Activated effector memory CD4-positive, alpha-beta T cell treated with Interleukin-2 at 50 U/mL for 16 hours (primary cell): ENCODE measurements at places on chromosomes 7 and 10.

DNA sequence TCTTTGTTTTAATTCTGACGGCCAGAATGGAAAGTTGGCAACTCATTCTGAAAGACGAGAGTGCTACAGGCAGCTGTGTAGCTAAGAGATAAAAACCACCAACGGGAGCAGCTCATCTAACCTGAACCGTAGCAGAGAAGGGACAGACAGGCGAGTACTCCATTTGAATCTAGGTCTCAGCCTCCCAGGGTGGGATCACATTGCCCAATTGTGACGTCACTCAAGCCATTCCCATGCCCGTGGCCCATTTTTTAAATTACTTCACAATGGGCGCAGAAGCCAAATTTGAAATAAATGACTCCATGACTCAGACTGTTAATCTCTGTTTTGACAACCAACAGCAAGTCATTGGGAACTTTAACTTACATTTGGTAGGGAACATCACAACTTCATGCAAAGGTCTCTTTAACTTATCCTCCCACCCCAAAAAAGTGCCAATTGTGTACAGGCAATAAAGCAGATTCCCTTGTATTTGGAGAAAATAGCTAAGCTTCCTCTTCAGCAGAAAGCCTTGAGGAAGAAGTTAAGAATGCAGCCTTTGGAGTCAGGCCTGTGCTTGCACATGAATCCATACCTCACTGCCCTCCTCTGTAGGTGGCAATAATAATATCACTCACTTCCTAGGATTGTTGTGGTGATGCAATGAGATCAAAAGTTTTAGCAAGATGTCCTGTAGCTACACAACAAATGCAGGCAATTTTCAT is 93.2 kb upstream of the KIF5B start:
- DNase-seq, result no peak

DNA sequence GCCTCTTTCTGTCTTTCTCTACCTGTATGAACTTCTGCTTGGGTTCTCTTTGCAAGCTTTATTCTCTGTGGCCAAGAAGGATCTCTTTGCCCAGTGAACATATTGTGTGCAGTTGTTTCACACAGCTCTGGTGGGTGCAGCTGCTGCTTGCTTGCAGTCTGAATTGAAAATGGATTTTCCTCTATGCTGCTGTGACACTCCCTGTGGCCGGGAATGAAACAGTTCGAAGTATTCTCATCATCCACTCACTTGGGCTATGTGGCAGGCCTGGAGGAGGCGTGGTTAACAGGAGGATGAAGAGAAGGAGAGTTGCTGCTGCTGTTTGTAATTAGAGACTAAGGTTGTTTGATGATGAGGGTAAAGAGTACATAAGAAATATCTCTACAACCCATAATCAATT is 28.4 kb upstream of the ITGA8 start:
- no peak for DNase-seq

GRCh38 chr7:47407136-47407535 is 174.8 kb downstream of the TNS3 start:
- no peak for DNase-seq

GRCh38 chr10:75717126-75717916 is 285.9 kb downstream of the LRMDA start:
- no peak for DNase-seq

DNA sequence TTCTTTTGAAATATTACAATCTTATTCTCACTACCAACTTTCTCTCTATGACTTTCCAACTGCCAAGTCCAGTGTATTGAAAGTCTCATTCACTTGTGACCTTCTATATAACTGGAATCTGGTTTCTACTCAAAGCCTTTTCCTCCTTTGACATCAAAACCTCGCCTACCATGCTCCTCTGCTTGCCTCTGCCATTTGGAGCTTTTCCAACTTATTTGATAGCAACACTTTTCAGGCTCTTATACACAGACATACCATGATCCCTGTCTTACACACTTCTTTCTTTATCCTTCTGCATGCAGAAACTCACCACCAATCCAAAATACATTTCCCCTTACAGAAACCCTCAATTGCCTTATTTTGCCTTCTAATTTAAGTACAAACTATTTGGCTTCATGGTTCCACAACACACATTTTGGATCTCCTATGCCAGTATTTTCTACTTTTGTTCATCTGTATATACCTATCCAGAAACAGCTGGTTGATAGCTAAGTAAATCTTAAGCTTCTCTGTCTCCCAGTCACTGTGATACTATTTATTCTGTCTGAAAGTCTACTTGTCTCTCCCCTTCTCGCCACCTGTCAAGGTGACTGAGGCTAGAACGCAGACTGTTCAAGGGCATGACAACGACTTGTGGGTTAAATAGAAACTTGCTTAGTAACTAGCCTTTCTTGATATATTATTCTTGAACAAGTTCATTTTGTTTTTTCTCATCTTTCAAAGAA is 22.4 kb downstream of the GNG11 start:
- DNase-seq, result no peak

DNA sequence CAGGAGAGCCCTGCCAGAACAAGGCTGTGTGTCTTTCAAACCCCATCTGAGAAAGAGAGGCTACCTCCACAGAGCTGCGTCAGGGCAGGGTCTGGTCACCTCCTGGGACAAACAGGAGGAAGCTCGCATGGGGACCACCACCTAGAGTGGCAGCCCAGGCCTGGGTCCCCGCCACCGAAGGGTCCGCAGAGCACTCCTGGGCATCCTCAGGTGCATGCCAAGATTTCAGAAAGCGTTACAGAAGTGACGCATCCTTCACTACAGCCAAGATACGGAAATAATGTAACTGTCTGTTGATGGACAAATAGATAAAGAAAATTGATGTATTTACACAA is 42.6 kb downstream of the GSDME start:
- DNase-seq, result no peak

- DNase-seq, result no peak
These were observed 88.3 kb upstream of the PDGFA start for GRCh38 chr7:607938-608337.

DNA sequence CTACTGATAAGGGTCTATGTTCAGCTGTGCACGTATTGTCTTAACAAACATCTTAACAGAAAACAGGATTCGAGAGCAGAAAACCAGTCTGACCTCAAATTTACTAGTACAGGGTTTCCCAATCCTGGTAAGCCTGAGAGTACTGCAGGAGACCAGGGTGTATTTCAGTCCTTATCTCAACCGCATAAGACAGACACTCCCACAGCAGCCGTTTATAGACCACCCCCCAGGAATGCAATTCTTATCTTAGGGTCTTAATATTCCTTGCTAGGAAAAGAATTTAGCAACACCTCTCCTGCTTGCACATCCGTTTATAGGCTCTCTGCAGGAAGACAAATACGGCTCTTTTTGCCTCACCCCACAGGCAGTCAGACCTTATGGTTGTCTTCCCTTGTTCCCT is 277.3 kb downstream of the SDK1 start:
- DNase-seq, result no peak

GRCh38 chr7:39016609-39017008 is 38.9 kb downstream of the POU6F2 start:
- no peak for DNase-seq

DNA sequence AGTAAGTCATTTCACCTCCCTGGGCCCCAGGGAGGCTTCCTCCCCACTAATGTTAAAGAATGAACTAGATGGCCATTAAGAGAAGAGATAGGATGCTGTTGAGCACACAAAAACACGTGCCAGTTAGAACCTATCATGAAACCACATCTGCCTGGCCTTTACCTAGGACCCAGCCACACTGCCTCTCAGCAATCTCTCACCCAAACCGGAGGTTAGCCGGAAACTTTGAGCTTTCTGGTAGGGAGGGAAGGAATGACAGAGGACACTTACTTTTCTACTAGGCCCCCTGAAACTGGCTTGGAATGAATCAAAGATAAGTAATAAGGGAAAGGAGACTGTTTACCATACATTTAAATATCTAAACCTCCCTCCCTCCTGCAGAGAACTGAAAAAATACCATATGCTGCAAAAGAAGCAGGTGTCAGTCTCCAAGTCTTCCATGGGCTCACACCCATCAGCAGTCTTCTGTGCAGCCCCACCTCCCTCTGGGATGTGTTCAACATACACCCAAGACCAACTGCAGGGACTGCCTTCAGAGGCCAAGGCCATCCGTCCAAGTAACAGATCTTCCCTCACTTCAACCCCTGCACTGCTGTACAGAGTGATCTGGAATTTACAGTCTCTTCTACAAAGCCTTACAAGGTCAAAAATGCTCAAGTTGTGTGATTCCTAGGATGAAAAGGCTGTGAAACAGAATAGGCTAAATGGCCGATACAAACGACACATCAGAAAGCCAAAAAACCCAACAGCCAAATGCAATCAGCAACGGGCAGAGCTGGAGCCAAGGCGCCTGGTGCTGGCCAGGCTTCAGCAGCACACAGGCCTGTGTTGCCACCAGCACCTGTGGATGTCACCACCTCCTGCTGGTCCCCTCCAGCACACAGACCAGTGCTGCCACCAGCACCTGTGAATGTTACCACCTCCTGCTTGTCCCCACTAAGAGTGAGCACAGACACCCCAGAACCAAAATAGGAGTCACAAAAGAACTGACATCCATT is 42.4 kb downstream of the SORBS1 start:
- DNase-seq, result no peak

DNA sequence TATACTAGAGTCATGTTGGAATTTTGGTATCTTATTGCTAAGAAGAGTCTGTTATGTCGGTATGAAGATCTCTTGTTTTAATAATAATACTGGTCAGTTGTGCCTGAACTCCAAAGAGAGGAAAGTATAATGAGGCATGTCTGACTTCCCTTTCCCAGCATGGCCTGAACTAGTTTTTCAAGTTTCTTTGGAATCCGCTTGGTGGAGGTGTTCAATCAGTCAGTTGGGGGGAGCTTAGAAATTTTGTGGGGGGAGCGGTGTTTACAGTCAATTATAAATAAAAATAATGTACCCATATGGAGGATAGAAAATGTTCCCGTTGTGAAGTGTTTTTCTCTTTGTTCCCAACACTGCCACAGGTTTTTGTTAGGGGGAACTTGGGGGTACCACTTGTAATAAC is 1.5 kb upstream of the TRDMT1 start:
- no peak for DNase-seq

DNA sequence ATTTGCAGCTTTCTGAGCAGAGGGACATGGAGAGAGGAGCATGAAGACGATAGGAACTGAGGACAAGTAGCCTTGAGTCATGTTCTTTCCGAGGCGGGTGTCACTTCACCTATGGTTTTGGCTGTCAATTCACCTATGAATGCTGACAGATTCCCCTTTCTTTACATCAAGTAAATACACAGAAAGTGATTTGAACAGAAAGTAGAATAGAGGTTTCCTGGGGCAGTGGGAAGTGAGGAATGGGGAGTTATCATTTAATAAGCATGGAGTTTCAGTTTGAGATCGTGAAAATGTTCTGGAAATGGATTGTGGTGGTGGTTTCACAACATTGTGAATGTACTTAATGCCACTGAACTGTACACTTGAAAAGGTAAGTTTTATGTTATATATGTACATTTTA is 138.4 kb upstream of the MDFIC start:
- no peak for DNase-seq

GRCh38 chr10:97547962-97548361 is 24.6 kb upstream of the ANKRD2 start:
- no peak for DNase-seq

DNA sequence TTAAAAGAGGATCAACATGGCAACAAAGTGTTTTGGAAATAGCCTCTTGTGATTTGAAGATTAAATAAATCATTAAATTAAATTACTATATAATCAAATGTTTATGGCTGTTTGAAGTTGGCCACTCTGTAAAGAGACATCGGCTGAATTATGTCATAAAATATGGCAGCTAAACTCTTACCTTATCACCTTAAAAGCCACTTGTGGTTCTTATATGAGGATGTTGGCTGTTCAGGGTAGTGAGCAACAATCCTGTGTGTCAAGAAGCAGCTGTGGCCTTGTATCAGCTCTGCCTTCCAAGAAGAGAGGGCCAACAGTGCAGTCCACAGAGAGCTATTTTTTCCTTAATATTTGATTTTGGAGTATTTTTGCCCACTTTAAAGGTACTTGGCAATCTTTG is 113.4 kb upstream of the CDK6 start:
- DNase-seq, result no peak

DNA sequence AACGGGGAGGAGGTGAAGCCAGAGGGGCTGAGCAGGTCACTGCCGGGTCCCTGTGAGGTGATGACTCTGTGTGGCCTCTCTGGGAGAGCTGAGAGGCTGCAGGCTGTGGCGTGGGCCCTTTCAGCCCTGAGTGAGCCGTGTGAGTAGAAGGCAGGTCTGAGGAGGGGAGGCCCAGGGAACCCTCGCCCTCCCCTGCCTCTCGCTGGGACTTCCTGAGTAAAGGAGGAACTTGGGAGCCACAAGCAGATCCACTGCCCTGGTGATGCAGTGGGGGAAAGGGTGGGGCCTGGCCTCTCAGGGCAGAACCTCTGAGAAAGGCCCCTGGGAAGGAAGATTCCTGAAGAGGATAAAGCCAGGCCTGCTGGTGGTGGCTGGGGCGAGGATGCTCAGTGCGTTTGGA is 22.8 kb downstream of the EEPD1 start:
- DNase-seq, result no peak

DNA sequence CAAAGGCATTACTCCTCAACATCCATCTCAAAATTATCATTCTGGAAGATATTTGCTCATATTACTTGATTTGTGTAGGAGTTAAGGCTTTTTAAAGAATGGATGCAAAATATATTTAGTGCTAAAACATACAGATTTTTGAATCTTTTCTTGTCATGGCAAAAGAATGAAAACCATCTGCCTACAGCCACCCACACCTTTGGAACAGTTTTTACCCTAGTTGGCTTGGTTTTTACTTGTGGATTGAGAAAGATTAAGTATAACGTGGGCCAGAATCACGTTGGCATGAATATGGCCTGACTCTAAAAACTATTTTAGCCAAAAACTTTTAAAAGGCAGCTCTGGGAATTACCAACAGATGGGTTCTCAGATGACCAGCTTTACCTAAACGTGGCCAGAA is 128.2 kb downstream of the SPAG6 start:
- no peak for DNase-seq

DNA sequence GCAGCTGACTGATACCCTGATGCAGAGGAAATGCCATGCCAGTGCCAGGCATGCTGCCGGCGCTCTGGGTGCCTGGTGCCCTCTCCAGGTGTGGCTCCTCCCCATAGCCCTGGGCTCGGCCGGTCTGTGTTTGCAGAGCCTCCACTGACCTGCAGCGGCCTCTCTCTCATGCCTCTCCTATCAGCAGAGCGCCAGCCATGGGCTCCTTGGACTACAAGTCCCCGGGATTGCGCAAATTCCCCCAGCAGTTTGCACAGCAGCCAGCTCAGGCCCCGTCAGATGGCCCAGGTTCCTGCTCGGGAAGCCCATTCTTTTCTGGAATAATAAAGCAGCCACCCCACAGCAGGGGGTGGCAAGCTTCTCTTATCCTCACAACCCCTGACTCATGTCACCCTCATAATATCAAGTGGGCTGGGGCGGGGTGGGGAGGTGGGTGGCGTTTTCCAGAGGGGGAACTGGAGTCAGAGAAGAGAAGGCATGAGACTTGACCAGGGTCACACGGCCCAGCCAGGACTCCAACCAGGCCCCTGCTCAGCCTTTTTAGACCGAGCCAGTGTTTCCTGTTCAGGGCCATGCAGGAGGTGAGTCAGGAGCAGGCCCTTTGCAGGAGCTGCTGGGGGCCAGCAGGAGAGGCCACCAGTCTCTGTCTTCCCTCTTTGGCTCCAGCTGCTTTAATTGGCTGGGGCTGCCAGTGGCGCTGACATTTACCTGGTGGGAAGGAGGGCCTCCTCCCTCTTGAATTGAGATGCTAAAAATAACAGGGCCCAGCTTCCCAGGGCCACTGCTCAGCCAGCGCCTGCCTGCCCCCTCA is 58.6 kb downstream of the ZMIZ1 start:
- no peak for DNase-seq

GRCh38 chr7:125195156-125195555 is 265.5 kb upstream of the POT1 start:
- no peak for DNase-seq

- no peak for DNase-seq
These were observed 14.7 kb upstream of the FAM171A1 start for GRCh38 chr10:15385552-15386455.

GRCh38 chr7:7439564-7439963 is 96.1 kb downstream of the COL28A1 start:
- DNase-seq, result no peak
